Activated T-cell treated with anti-CD3 and anti-CD28 coated beads, Interleukin-2, amount 50 U/mL, for 72 hours (primary cell): ENCODE measurements at places on chromosomes 7 and 10. TPM values are rescaled to one million over a fixed set of nuclear protein-coding genes. Genes with fewer than 3 reads are reported as not detected.

ECD gene
- 32.8 TPM for total RNA-seq

CNNM1 gene
- 0.25 TPM for total RNA-seq

EPC1 gene
- total RNA-seq: 36.0 TPM

GCK gene
- 1.3 TPM for total RNA-seq

PDLIM1 gene
- total RNA-seq: 1.4 TPM

GPR158 gene
- total RNA-seq: not detected

SLC26A3 gene
- not detected for total RNA-seq

HOXA5 gene
- 0.14 TPM for total RNA-seq

GRCh38 chr10:57716884-57717283 is 550.8 kb downstream of the IPMK start:
- H3K4me3 ChIP-seq: no peak overlapping the region
- no peaks in the 10 kb centered on the region for H3K27me3 ChIP-seq
- H3K27ac ChIP-seq: no peak overlapping the region
- no peaks in the 10 kb centered on the region for H3K36me3 ChIP-seq

DNA sequence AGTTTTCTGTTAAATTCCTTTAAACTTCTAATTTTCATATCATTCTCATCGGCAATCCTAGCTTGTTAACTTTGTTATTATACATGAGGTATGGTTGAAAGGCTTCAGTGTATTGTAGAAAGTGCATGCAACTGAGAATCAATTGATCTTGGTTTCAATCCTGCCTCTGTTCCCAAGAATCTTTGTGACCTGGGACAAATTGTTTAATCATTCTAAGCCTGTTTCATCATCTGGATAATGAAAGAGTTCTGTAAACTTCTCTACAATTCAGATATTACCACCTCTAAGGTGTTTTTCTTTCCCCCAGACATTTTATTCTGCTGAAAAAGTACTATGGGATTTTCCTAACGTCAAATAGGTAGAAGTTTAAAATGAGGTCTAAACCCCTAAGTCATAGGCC is 179.0 kb downstream of the RNLS start:
- H3K27ac ChIP-seq: no peak overlapping the region
- H3K36me3 ChIP-seq: no peaks in the 10 kb centered on the region
- DNase-seq: no peak
- H3K4me1 ChIP-seq: peaks cover 12% of the 10 kb centered on the region

GRCh38 chr10:88881922-88882645 is 2.0 kb downstream of the STAMBPL1 start:
- peaks cover 79% of the 10 kb centered on the region for H3K4me1 ChIP-seq
- no peaks in the 10 kb centered on the region for H3K27me3 ChIP-seq
- peak overlapping the region; percentile 96 for H3K4me3 ChIP-seq
- no peak for DNase-seq

DNA sequence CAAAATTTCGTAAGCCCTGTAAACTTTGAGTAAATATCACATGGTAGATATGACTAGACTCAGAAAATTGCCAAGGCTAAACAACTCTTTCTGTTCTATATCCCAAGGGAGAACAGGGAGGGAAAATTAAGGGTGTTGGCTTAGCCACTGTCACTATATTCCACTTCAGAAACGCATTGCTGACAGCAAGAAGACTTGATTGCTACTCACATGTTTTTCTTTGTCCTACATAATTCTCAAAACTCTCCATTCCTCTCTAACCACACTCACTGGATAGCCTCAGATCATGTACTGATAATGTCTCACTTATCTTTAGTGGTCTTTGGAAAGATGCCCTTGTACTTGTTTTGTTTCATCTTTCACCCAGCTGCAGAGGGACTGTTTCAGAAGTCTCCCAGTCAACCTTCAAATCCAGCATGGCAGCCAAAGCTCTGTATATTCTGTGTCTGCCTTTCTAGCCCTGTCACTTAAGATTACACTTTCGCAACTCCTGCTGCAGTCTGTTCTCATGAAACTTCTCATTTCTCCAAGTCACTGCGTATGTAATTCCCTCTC is 582.4 kb upstream of the FZD8 start:
- H3K27me3 ChIP-seq: no peaks in the 10 kb centered on the region
- no peak overlapping the region for H3K4me3 ChIP-seq

- no peak overlapping the region for H3K4me3 ChIP-seq
- H3K27ac ChIP-seq: no peak overlapping the region
- peaks cover 5% of the 10 kb centered on the region for H3K27me3 ChIP-seq
- no peaks in the 10 kb centered on the region for H3K4me1 ChIP-seq
- no peaks in the 10 kb centered on the region for H3K36me3 ChIP-seq
These were observed 177.9 kb downstream of the SKAP2 start for GRCh38 chr7:26686448-26686981.

- no peak for DNase-seq
- no peaks in the 10 kb centered on the region for H3K4me1 ChIP-seq
- no peaks in the 10 kb centered on the region for H3K36me3 ChIP-seq
- H3K27ac ChIP-seq: no peak overlapping the region
These were observed 67.5 kb upstream of the UNC5B start for GRCh38 chr10:71144824-71145223.

DNA sequence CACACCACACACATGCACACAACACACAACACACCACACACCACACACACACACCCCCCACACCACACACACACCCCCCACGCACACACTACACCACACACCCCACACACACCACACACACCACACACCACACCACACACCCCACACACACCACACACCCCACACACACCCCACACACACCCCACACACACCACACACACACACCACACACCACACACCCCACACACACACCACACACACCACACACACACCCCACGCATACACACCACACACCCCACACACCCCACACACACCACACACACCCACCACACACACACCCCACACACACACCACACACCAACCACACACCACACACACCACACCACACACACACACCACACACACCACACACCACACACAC is 16.4 kb downstream of the UCN3 start:
- H3K4me3 ChIP-seq: no peak overlapping the region
- DNase-seq: no peak
- no peaks in the 10 kb centered on the region for H3K4me1 ChIP-seq
- H3K27me3 ChIP-seq: no peaks in the 10 kb centered on the region
- H3K27ac ChIP-seq: no peak overlapping the region

DNA sequence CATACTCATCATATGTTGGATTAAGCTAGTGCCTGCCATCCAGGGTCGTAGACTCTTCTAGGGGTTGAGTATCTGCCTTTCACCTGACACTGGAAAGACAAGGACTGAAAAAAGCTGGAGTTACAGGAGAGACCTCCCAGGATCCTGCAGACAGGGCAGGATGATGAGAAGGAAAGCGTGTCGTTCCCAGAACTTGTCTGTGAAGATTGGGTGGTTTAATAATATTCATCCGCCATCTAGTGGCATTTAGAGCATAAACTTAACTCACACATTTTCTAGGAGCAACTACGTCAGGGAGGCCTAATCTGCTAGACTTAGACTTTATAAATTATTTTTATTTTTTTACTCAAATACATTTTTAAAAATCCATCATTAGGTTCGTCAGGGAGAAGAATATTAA is 59.6 kb downstream of the ADRB1 start:
- no peak overlapping the region for H3K27ac ChIP-seq
- DNase-seq: no peak
- no peak overlapping the region for H3K4me3 ChIP-seq
- H3K36me3 ChIP-seq: no peaks in the 10 kb centered on the region

DNA sequence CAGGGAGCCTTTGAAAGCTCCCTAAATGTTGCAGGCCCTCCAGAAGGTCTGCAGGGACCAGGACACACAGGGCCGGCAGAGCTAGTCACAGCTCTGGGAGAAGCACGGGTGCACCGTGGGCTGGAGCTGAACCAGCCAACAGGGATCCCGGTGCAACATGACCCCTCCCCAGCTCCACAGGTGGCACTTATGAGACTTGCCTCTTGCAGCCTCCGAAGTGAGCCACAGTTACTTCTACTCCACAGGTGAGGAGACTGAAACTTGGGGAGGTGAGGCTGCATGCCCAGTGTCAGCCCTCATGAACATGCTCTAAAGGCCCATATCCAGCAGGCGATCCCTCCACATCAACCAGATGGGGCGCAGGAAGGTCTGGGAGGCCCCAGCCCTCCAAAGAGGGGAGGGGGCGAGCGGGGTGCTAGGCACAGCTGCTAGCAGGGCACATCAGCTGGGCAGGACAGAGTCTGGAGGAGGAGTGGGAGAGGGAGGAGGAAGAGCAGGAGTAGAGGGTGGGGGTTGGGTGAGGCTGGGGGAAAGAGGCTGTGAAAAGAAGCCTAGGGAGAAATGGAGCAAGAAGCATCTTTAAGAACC is 224.3 kb downstream of the ELFN1 start:
- no peaks in the 10 kb centered on the region for H3K27me3 ChIP-seq
- H3K4me3 ChIP-seq: no peak overlapping the region
- no peak for DNase-seq
- H3K4me1 ChIP-seq: peaks cover 5% of the 10 kb centered on the region
- H3K27ac ChIP-seq: no peak overlapping the region
- H3K36me3 ChIP-seq: no peaks in the 10 kb centered on the region

DNA sequence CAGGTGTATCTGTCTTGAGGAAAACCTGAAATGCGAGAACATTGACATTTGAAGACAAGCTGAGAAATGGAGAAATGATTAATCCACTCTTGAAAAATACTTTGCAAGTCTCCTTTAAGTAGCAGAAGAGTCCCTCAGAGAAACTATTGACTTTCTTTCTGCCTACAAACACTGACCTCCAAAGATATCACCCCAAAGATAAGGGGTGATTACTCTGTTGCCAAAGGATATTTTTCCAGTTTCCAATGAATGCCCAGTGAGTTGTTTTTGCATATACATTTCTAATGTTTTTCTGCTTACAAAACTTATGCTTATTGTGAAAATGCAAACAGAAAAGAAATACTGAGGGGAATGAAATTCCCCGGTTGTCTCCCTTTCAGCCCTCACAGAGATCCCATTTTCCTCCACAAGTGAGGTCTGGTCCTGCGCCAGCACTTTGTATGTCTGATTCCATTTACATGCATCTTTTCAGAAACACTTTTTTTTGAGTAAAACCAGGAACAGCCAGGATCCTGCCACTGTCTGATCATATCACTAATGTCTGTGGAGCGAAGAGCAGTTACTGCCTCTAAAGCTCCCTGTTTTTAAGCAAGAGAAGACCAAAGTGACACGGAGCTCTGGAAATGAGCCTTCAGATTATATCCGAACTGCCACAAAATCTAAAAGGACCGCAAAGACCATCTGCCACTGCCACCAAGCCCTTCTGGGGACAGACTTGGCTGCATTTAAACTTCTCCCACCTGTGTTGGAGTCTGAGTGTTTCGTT is 82.9 kb upstream of the PDCD4 start:
- H3K36me3 ChIP-seq: peaks cover 2% of the 10 kb centered on the region
- no peak for DNase-seq
- no peak overlapping the region for H3K4me3 ChIP-seq
- peaks cover 43% of the 10 kb centered on the region for H3K4me1 ChIP-seq

DNA sequence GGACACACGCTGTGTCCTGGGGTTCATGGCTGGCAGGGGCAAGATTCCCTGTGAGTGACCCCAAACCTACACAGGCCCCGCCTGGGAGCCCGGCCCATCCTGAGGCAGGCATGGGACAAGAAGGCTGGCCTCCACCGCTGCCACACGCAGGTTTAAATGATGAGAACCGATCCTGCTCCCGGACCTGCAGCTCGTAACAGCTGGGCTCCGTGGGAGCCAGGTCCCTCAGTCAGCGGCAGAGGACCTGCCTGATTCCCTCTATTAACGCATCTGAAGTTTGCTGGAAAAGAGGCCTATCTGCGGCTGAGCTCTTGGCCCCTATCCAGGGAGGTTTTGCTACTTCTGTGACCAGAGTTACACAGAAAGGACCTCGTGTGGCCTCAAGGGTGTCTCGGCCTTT is 112.3 kb downstream of the VIPR2 start:
- H3K4me1 ChIP-seq: peaks cover 5% of the 10 kb centered on the region
- no peaks in the 10 kb centered on the region for H3K36me3 ChIP-seq
- no peak overlapping the region for H3K27ac ChIP-seq
- no peak overlapping the region for H3K4me3 ChIP-seq
- H3K27me3 ChIP-seq: peaks cover 11% of the 10 kb centered on the region
